ENCODE measurements at places on chromosomes 12 and 14. TPM values are rescaled to one million over a fixed set of nuclear protein-coding genes. Genes with fewer than 3 reads are reported as not detected.

ANO4 gene
- not detected for total RNA-seq

ESRRB gene
- total RNA-seq = 0.06 TPM

KLHL33 gene
- total RNA-seq = 0.13 TPM

PRKCH gene
- total RNA-seq = 20.9 TPM

KRT73 gene
- total RNA-seq = not detected

OR4E2 gene
- total RNA-seq = not detected

Measured in aortic smooth muscle cell (primary cell).